CD4-positive, alpha-beta T cell treated with Interleukin-12 subunit alpha and Interleukin-12 subunit beta, for 1 hour (primary cell): ENCODE measurements at places on chromosomes 6 and 20.

GRCh38 chr20:5674176-5674660 is 76.0 kb upstream of the SHLD1 start:
- no peak for DNase-seq

DNA sequence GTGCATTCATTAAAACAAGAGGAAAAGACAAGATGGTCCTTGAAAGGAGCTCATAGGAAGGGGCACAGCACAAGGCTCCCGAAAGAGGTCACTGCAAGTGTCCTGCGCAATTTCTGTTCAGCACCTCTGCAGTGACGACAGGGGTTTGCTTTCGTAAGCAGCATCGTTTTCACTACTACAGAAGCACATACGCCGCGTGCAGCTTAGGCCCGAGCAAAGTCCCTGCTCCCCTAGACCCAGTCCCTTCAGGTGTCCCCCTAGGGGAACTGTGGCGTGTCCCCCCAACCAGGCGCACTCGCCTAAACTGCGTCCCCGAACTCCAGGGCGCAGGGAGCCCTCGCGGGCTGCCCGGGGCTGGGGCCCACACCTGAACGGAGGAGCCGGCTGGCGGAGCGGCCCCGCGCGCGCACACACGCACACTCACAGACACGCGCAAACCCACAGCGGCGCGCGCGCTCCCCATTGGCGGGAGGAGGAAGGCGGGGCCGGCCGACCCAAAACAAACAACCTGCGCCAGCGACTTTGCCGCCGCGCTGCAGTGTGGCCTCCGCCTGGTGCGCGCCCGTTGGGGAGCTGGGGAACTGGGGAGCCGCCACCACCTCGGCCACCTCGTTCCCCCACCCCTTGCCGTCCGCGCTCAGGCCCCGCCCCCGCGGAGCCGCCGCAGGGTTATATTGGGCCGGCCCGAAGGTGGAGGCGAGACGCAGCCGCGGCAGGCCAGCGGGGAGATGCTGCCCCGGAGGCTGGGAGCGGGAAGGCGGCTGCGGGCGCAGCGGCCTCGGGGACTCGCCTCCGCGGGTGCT is at the start of gene FOXQ1:
TSS of gene FOXQ1 (plus strand) at position 699 of the 803 bp plus-strand sequence. CDS start 607 bp downstream, outside the sequence.
- DNase-seq: no peak

DNA sequence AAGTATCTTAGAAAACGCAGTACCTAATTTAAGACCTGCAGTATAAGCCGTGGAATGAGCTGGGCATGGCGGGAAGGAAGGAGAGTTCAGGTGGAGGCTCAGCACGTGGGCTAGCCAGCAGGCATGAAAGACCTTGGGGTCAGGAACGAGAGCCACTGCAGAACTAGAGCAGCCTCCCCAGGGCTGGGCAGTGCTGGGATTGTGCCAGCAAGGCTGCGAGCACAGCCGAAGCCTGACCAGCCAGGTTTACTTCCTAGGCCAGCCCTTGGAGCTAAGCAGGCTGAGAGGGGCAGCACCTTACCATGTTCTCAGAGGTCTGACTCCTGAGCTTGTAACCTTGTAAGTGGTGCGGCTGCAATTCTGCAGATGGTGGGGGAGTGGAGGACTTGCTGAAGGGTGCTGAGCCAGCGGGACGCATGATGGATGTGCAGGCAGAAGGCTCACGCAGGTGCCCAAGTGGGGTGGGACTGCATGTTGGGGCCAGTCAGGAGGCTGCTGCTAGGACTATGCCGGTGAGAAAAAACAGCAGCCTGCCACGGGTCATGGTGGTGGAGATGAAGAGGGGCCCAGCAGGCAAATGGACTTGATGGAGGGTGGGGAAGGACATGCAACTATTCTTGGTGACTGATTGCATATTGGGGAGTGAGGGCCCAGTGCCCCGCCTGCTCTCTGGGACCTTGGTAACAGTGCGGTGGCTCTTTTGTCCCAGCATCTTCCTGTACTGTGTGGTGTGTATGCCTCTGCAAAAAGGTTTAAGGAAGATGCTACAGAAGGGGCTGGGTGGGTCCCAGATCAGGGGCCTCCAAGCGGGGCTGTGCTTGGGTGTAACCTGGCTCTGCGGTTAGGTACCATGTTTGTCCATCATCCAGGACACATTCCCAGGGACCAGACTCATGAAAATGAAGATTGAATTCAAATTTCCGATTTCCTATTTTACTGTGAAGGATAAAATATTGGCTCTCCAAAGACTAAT is 37.6 kb upstream of the IRF4 start:
- DNase-seq: no peak

- DNase-seq: no peak
These were observed 15.3 kb downstream of the FARS2 start for GRCh38 chr6:5276581-5276980.

- DNase-seq: no peak
These were observed 89.4 kb downstream of the PDE10A start for GRCh38 chr6:165573671-165574070.

GRCh38 chr20:45581702-45582101 is 2.6 kb upstream of the WFDC8 start:
- DNase-seq: no peak

DNA sequence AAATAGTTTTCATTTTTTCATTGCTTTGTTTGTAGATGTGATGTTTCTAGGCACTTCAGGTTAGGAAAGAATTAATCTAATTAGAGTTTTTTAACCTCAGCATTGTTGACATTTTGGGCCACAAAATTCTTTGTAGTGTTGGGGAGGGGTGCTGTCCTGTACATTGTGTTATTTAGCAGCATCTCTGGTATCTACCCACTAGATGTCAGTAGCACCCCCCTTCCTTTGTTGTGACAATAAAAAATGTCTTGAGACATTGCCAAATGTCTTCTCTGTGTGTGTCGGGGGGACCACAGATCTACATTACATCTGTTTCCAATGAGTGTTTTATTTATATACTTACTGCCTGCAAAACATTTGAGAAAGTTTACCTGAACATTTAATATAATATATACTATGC is 45.6 kb downstream of the EYA4 start:
- DNase-seq: no peak

DNA sequence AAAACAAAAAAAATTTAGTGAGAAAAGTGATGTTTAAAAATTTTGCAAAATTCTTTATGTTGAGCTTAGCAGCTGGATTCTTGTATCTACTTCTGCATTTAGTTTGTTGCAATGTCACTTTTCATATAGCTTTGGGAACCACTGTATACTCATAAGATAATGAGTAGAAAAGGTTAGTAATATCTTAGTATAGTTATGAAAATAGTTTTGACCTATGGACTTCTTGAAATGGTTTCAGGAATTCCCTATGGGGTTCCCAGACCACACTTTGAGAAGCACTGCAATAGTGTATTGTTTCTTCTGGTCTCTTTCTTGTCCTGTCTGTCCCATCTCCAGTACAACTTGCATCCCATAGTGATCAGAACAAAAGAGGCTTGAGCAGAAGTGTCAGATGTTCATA is 29.4 kb downstream of the PPP1R16B start:
- no peak for DNase-seq

DNA sequence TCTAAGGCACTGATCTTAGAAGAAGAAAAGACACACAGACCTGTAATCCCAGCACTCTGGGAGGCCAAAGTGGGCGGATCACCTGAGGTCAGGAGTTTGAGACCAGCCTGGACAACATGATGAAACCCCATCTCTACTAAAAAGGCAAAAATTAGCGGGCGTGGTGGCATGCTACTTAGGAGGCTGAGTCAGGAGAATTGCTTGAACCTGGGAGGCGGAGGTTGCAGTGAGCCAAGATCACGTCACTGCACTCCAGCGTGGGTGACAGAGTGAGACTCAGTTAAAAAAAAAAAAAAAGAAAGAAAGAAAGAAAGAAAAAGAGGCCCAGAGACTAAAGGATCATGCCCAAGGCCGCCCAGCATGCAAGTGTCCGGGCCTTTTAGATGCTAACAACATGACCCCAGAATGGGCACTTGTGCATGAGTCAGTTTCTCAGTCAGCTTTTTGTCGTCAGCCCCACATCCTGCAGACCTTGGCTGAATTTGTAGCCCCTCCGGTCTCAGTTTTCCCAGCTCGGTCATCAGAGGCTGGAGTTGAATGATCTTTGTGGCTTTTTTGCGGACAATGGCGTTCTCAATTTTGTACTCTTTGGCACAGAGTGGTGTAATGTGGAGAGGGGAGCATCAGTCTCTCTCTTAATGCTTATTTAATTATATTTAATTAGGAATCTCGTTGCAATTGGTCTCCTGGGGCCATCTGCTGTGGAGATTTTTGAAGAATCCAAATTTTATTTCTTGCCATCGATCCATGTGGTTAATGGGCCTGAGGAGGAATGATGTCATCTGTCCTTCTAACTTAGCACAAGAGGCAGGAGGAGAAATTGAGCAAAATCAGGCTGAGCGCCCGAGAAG is 30.6 kb upstream of the APCDD1L start:
- no peak for DNase-seq

GRCh38 chr6:7124636-7125035 is 16.9 kb downstream of the RREB1 start:
- DNase-seq: no peak

DNA sequence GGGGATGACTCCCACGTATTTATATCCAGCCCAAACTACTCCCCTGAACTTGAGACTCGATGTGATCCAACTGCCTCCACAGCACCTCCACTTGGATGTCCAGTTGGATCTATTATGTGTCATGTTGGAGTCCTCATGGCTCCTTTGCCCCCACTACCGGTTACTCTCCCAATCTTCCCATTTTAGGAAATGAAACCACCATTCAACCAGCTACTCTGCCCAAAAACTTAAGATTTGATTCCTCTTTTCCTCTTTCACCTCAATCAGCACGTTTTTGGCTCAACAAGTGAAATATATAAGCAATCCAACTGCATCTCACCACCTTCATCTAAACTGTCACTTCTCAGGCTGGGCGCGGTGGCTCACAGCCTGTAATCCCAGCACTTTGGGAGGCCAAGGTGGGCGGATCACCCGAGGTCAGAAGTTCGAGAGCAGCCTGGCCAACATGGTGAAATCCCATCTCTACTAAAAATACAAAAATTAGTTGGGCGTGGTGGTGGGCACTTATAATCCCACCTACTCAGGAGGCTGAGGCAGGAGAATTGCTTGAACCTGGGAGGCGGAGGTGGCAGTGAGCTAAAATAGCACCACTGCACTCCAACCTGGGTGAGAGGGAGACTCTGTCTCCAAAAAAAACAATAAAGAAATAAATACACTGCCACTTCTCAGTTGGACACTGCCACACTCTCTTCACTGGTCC is 3.4 kb downstream of the AHCY start:
- no peak for DNase-seq

DNA sequence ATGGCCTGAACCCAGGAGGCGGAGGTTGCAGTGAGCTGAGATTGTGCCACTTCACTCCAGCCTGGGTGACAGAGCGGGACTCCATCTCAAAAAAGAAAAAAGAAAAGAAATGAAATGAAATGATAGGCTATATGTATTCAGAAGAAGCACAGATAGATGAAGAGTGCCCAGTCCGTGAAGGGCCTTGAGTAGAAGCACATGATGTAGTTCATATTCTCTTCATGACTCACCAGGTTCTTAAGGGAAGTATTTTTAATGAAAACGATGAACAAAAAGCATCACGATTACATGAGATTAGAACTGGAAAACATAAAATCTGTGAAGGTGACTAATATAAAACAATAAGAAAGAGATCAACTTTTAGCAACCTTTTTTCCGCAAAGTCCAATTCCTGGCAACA is 29.8 kb downstream of the TPD52L1 start:
- no peak for DNase-seq

DNA sequence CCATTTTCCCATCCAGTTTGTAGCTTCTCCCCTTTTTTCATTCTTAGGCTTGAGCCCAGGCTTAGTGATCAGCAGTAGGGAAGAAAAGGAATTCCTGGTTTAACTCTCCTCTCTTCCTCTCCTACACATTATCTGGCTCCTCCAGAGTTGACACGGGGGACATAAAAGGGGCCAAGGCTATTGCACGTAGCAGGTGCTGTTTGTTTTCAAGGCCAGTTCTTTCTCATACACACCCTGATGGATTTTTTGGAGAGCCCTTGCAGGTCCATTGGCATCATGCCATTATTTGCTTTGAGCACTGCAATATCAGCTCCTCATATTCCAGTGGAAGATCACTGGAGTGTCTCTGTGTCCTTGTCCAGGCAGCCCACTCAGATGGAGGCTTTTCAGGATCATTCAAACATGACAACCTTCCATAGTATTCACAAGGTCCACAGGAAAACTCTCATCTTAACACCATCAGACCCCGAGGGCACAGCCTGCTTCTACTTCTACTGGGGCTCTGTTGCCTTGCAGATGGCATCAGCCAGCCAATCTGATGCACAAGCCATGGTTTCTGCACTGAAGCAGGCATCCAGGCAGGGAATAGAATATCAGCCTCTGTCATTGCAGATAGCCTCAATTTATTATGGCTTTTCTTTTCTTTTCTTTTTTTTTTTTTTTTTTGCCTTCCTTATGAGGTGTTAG is 18.8 kb downstream of the PLCB4 start:
- no peak for DNase-seq

DNA sequence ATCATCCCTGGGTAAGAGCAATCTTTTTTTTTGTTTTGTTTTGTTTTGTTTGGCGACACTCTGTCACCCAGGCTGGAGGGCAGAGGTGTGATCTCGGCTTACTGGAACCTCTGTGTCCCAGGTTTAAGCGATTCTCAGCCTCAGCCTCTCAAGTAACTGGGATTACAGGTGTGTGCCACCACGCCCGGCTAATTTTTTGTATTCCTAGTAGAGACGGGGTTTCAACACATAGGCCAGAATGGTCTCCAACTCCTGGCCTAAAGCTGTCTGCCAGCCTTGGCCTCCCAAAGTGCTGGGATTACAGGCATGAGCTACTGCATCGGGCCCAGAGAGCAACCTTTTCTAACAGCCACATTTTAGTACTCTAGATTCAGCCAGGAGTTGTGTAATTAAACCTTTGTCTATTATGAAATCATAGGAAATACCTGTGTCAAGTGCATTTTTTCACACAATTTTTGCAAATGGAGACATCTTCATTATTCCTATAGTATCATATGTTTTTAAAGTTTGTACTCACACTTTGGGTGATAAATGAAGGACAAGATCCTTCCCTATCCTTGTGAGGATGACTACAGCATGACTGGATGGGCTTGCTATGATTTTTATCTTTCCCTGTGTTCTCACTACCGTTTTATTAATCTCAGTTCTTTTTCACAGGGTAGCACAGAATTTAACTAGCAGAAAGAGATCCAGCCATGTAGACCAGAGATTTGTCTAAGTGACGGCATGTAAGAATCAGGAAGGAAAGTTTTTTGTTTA is 82.6 kb downstream of the OR2B2 start:
- no peak for DNase-seq

GRCh38 chr20:50580842-50581544 is 70.8 kb downstream of the PTPN1 start:
- DNase-seq: no peak

DNA sequence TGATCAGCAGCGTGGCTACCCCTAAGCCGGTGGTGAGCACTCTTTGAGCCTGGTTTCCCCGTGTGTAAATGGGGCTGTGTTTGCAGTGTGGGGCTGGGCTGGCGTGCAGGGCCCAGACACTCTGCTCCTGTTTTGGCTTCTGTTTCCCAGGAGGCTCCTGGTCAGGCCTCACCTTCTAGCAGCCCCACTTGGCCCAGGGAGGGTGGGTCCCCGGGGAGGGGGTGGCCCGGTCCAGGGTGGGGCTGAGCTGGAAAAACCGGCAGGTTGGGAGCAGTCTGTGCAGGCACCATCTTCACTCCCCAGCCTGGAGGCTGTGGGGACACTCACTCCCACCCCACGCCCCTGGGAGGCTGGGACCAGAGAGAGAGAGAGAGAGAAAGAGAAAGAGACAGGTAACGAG is 25.3 kb downstream of the CEBPB start:
- DNase-seq: no peak

- DNase-seq: no peak
These were observed 45.5 kb upstream of the FILIP1 start for GRCh38 chr6:75539136-75539535.

GRCh38 chr6:39962831-39963230 is 28.6 kb upstream of the MOCS1 start:
- no peak for DNase-seq
